ENCODE measurements at places on chromosomes 7 and 10. TPM values are rescaled to one million over a fixed set of nuclear protein-coding genes. Genes with fewer than 3 reads are reported as not detected.

- DNase-seq, result no peak
Observed at GRCh38 chr7:91517201-91517785, 253.1 kb downstream of the FZD1 start.

GRCh38 chr7:92042056-92042737 lies 92.1 kb downstream of the CYP51A1 start:
- DNase-seq, result no peak

DNA sequence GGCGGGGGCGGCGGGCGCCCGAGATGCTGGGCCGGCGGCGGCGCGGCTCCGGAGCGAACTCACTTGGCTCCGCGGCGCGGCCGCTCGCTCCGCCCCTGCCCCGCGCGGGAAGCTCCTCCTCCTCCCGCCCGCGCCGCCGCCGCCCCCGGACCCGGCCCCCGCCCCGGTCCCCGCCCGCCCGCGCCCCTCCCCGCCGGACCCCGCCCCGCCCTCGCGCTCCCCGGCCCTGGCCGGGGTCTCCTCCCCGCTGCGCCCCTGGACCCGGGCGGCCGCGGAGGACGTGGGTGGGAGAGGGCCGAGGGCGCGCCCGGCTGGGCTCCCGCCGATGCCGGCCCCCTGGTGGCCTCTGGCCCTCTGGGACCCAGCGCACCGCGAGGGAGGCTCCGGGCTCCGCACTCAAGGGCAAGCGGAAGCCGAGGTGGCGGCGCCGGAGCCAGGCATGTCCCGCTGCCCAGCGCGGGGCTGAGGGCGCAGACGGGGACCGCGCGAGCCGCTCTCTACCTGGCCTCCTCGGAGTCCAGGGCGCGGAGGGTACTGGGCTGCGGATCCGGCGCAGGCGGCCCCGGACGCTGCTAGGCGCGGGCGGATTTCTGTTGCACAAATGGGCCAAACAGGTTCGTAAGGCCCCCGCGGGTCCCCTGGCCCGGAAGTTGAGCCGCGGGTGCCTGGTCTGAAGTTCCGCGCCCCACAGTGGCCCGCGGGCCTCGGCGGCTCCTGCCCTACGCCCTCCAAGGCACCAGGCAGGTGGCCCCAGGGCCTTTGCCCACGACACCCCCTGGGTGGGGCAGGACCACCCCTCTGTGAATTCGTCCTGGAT lies at the start of gene TCERG1L:
TSS of gene TCERG1L (minus strand) at position 61 of the 817 bp plus-strand sequence. CDS start 86 bp downstream, outside the sequence.
- peak; percentile 74 for DNase-seq

DNA sequence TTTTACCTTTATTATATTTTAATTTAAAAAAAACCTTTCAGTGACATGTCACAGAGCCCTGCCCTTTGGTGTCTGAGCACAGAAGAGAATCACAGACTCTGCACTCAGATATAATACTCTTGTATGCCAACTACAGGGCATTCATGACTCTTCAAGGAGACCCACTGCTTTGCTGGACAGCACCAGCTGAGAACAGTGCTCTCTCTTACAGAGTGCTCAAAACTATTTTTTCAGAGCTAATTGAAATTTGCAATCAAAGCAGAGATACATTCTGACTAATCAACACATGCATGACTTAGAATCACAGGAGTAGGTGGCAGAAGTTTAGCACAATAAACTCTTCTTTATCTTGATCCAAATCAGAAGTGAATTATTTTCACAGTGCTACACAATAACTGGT lies 99.1 kb downstream of the OSBPL3 start:
- peak; percentile 14 for DNase-seq

DNA sequence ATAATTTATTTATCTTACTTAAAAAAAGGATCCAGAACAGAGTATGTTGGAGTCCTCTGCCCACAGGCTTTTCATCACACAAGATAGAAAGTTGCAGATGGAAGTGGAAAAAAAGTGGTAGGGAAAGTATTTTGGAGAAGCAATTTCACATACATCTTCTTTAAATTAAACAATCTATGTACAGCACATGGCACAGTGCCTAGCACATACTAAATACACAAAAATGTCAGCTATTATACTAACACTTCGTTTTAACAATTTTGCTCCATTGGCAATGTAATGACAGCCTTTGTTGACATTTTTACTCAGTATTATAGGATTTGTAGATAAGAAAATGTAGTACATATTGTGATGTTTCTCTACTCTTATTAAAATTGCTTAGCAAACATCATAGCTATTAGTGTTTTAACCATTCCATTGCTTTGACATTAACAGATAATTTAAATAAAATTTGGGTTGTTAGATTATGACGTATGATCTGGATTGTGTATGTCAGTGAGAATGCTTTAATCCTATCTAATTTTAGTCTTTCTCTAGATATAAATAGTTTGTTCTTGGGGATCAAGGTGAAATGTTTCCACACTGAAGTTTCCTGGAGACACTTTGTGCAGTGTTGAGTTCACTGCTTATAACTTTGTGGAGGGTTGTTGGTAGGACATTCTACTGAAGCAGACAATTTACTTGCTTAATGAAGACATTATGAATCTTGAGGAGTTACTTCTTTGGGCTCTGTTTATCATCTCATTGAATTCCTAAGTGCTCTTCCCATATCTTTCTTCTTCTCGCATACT lies 202.8 kb upstream of the DKK1 start:
- no peak for DNase-seq

GRCh38 chr10:125021686-125022344 lies 79.9 kb downstream of the ZRANB1 start:
- no peak for DNase-seq

DNA sequence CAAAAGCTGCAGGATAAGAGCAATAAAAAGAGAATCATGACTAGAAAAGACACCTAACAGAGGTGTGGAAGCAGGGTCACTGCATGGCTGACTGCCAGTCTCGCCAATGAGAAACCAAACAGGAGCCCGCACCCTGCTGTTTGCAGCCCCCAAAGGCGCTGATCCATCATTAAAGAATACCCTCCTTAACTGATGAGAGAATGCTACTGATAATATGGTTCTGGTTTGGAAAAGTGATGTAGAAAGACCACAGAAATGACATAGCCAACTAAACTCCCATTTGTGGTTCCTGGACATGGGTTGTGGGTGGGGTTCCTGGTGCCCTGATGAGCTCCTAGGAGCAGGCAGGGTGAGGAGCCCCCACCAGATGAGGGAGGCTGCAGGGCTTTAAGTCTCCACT lies 207.4 kb downstream of the TNS3 start:
- DNase-seq, result no peak

- DNase-seq, result no peak
Observed at GRCh38 chr10:114110174-114110972, 63.6 kb downstream of the CCDC186 start.

DNA sequence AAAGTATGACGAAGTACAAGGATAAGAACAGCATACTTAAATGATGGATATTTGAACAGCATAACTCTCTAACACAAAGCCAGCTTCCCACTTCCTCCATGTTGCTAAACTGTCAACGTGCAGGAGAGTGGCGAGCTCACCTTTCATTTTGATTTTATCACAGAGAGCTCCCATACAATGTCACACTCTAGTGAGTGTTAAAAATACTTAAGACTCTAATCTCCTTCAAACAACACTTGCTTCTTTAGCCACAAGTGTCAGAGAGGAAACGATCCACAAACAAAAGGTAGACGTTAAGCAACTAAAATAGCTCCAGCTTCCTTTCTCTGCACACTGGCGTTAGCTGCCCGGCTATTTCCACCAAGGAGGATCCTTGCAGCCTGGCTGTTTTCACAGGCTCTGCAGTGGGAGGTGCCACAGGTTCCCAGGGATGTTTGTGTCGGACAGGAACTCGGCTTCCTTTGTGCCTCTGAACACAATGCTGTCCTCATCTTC lies 194.6 kb downstream of the COBL start:
- peak; percentile 69 for DNase-seq

- DNase-seq, result no peak
Observed at GRCh38 chr10:132132421-132132841, 54.3 kb upstream of the DPYSL4 start.

DNA sequence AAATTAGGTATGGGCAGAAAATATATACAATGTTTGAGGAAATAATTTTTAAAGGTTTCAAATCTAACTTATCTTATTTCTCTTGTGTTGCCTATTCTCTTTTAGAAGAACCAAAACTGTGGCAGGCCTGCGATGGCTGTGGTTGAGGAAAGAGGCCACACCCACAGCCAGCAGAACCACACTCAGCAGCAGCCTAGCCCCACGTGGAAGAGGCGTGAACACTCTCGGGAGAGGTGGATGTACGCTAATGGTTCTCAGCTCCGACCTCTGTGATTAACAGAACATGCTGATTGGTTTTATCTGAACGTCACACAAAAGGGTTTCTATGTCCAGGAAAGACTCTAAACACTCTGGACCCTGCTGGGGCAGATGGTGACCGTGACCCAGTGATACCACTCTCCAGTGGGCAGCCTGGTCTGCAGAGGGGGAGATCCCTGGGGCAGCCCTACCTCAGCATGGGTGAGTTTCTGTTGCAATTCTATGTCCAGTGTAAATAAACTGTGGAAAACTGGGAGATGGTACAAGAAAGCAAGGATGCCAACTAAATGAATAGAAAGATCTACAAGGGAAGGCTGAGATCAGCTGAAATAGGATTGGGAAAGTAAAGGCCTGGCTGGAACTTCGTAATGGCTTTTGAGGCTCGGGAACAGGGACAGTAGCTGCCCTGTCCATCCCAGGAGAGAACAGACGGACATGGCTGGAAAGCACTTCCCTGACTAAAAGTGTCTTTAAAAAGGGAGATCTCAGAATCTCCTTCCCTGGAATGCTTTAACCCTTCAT lies 26.6 kb downstream of the DIP2C start:
- DNase-seq, result no peak

DNA sequence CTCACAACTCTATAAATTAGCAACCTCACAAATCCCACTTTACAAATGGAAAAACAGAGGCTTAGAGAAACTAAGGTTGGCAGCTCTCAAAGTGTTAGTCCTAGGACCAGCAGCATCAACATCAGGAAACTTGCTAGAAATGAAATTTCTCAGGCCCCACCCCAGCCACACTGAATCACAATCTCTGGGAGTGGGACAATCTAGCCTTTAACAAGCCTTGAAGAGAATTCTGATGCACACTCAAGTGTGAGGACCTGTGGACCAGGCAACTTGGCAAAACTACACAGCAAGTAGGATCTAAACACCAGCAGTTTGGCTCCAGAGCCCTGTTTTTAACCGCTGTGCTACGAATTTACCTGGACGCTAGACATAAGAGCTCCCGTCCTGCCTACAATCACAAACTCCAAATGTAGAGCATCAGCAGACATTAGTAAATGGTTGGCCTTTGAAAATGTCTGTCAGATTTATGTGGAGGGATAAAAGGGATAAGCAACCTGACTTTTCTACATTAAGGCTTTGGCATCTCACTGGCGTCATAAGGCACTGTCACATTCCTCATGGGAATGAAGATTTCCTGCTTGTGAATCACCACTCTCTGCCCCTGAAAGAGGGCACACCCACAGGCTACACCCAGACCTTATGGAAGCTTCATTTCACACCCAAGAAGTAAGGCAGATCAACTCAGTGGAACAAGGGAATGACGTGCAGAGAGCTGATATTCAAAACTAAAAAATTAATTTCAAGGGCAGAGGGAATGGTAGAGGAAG lies 34.5 kb downstream of the PPP1R3C start:
- peak; percentile 48 for DNase-seq

DNA sequence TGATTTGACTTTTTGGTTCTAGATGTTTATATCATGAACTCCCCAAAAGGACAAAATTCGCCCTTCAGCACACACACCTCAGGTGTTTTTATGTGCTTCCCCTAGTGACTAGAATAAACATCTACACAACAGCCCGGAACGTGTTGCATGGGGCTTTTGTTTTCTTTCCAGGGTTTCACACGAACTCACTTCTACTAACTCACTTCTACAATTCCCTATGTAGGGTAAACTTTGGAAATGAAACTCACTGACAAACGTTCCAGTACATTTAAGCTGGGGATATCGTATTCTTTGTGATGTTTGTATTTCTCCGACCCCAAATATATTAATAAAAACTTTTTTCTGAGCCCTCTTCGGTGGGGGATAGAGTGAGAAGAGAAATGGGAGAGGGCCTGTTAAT lies 1.4 kb downstream of the TRA2A start:
- DNase-seq, result peak; percentile 47

- peak; percentile 68 for DNase-seq
Observed at GRCh38 chr7:100407285-100408180, 21.0 kb downstream of the ZCWPW1 start.

DNA sequence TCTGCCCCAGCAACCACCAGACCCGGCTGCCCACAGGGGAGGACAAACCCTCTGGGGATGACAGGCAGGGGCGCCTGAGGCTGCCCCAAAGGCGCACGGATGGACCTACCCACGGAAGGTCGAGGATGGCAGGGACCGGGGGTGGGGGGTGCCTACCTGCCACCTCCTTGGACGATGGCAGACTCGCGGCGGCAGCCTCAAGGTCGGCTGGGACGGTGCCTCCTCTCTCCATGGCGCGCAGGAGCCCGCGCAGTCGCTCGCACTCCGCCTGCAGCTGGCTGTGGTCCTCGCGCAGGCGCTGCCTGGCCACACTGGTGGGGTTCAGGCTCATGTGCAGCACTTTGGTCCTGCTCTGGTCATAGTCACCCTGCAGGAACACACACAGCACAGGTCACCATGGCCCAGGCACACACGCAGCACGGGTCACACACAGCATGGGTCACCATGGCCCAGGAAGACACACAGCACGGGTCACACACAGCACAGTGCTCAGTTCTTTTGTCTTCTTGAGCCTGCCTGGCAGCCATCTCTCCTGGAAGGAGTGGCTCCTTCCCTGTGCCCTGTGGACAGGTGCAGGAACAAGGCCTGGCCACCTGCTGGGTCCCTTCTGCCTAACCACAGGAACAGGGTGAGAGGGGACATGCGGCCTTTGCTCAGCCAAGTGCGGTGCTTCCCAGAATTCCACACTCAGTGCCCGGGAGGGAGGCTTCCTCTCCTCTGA lies 266.6 kb downstream of the ELFN1 start:
- no peak for DNase-seq

- DNase-seq, result peak; percentile 70
Observed at GRCh38 chr10:123309731-123310130, 155.5 kb downstream of the BUB3 start.

GRCh38 chr10:44383749-44384600 lies 922 bp downstream of the CXCL12 start:
- DNase-seq, result peak; percentile 63

DNA sequence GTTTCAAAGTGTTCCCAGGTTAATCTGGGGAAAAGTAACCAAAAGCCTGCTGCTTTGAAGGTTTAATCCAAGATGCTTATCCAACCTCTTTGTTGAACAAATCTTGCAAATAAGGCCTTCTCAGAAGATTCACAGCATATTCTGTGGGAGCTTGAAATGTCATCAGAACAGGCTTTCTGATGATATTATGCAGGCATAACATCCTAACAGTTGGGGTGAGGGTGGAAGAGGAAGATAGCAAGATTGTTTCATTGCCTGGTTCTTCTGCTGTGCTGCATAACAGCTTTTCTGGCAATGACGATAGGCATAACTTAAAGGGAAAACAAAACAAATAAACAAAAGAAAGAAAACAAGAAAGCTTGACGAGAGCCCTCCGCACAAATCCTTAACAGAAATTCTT lies 217.4 kb downstream of the PHF14 start:
- DNase-seq, result no peak

- no peak for DNase-seq
Observed at GRCh38 chr7:50121286-50121685, 28.2 kb upstream of the ZPBP start.

Gene FAM25A
- not detected for total RNA-seq

Gene KCNH2
- 91.5 TPM for total RNA-seq

Gene ERVW-1
- not detected for total RNA-seq

Gene GPR37
- 17.1 TPM for total RNA-seq

Gene SYCE1
- not detected for total RNA-seq

Gene MYH16
- not detected for total RNA-seq

Gene THSD7A
- total RNA-seq, result 2.0 TPM
